ENCODE measurements at places on chromosomes 1 and 21. TPM values are rescaled to one million over a fixed set of nuclear protein-coding genes. Genes with fewer than 3 reads are reported as not detected.

DNA sequence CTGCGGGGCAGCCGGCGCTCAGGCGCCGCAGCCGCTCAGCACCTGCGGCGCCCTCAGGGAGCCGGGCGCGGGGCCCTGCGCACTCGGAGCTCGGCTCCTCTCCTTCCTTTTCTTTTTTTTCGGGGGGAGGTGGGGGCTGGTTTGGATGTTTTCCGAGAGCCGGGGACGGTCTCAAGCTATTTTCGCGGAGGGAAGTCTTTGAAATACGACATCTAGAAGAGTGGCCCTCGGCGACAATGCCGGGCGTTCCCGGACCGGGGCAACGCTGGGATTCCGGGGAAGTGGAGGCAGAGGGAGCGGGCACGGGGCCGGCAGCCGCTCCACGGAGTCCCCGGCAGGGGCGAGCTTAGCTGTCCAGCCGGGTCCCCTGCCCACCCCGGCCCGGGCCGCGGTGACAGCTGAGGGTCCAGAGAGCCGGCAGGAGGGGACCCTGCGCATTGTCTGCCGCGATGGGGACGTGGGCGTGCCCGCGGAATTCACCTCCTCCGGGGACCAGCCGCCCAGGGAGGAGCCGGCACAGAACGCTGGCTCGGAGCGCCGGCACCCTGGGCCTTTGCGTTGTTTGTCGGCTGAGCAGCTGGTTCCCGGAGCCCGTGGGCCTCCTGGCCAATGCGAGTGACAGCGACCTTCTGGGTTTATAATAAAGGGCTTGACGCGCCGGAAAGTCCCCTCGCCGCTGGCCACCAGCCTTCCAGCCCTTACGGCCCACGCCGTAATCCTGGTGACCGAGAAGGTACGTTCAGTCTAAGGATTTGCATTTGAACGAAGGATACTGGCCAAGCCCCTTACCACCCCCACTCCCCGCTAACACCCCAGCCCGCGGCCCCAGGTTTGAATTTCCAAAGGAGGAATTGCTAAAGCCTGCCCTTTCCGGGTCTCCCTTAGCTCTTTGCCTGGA is 582 bp downstream of the SLC37A1 start:
- peak; percentile 81 for DNase-seq

DNA sequence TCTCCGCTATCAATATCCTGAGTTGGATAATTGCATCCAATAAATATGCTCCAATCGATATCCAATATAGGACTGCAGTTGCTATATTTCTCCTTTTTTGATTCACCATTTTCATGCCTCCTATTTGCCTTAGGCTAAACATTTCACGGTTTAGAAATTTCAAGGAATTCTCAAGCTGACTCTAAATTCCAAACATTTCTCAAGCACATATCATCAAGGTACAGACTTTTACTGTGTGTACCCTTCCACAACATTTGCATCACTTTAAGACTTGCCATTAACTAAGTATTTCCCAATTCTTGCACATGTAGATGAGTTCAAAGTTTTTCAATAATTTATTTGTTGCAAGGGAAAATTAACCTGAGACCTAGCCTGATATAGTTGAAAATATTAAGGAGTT is 795.2 kb upstream of the TMPRSS15 start:
- no peak for DNase-seq

- DNase-seq: no peak
Observed at GRCh38 chr1:21156019-21156418, 20.7 kb downstream of the EIF4G3 start.

CELA3B gene
- total RNA-seq: not detected

GRCh38 chr1:64019818-64020217 is 183.6 kb upstream of the UBE2U start:
- DNase-seq: no peak

DNA sequence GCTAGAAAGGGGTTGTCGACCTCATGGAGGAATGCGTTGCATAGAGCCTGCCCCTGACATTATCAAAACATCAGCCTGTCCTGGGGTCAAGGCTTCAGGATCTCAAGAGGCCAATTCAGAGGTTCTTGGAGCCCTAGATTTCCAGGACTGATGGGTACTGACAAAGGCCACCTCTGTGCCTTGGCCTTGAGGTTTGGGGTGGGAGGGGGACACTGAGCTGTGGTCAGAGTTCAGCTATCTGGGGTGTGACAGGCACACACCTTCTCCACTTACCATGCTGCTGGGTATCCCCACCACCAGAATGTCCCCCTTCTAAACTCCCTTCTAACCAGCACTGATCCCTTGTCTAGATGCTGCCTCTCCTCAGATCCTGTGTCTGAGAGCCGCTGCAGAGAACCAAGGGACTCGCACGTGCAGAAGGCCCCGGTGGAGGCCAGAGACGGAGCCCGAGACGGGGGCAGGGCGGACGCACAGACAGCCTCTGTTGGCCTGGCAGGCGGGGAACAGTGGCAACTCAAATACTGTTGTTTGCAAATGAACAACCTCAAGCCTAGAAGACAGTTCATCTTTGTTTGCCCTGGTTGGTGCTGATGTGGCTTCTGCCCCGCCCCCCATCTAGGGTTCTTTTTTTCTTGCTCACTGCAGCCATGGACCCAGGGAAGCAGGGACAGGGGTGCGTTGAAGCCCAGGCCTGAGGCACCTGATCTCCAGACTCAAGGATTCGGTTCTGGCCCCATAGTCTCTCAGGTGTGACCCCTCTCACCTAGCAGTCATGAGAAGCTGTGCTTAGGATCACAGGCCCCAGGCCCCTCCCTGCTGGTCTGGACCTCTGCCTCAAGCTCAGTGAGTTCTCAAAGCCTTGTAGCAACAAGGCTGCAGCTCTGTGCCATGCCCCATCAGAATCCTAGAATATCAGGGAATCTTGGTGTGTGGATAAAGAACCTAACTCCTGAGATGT is 28.1 kb upstream of the CSF1 start:
- DNase-seq: no peak

DMRTA2 gene
- total RNA-seq: 0.11 TPM

SAMD13 gene
- 0.61 TPM for total RNA-seq

GRCh38 chr1:109589679-109590078 is 29.7 kb downstream of the GNAT2 start:
- no peak for DNase-seq

GRCh38 chr1:70720109-70720508 is 309.0 kb downstream of the CTH start:
- no peak for DNase-seq

IGFN1 gene
- not detected for total RNA-seq

CEP170 gene
- 97.7 TPM for total RNA-seq

TP53BP2 gene
- 46.2 TPM for total RNA-seq

GRCh38 chr1:119676571-119677206 is 28.6 kb upstream of the ZNF697 start:
- no peak for DNase-seq

SELP gene
- total RNA-seq: not detected

IGSF9 gene
- total RNA-seq: 11.3 TPM

- no peak for DNase-seq
Observed at GRCh38 chr1:72023063-72023930, 259.0 kb downstream of the NEGR1 start.

GRCh38 chr1:112395256-112395820 is 676 bp upstream of the CTTNBP2NL start:
- no peak for DNase-seq

C1QB gene
- total RNA-seq: not detected

CD53 gene
- 0.15 TPM for total RNA-seq

DNA sequence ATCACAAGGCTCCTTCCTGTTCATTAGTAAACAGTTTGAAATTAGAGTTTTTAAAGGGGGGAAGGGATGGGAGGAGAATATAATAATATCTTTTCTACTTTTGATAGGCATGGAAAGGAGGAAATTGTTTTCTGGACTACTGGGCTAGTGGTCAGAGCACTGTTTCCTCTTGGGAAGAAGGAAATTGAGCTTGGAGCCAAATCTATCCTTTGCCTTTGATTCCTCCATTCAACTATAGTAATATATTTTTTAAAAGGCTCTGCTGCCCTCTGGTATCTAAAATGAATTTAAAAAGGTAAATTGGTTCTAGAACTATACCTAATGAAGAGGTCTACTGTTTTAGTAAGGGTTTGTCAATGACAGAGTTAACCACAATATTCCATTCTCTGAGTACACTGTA is 5.9 kb downstream of the IARS2 start:
- no peak for DNase-seq

CLCA2 gene
- not detected for total RNA-seq

DNA sequence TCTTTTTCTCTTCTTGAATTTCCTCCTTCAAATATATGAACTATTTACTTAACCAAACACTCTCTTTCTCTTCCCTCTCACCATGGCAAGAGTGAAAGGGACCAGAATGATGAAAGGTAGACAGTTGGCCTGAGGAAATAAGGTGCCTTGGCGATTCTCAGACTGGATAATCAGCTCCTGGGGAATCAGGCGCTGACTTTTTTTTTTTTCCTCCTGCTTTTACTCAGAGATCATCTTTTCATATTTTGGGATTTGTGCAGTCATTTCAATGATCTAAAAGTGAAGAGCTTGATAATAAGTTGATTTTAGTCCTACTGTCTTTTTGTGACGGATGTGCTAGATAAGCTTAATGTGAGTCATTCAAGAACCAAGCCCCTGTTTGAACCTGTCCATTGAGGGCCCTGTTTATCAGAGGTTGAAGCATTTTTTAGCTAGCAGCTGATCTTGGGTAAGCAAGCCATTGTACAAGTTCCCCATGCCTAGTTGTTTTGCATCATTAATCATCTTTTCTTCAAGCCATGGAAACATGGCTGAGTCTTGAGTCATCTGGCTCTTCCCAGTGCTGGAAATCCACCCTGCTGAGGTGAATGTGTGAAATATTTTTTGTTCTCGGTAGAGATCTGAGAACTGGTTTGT is 40.8 kb downstream of the ITSN1 start:
- DNase-seq: no peak

DNA sequence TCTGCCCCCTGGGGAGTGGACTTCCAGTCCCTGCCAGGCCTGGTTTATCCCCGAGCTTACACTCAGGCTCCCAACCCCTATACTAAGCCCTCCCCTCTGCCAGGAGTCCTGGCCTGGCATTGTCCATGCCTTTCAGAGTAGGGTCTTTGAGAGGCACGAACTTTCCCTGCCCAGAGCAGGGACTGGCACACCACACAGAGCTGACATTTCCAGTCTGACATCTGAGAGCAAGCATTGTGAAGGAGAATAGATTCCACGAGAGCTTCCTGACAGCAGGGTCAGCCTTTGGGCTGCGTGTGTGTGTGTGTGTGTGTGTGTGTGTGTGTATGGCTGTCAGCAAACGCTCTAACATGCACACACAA is 59.5 kb upstream of the LAPTM5 start:
- no peak for DNase-seq

DNA sequence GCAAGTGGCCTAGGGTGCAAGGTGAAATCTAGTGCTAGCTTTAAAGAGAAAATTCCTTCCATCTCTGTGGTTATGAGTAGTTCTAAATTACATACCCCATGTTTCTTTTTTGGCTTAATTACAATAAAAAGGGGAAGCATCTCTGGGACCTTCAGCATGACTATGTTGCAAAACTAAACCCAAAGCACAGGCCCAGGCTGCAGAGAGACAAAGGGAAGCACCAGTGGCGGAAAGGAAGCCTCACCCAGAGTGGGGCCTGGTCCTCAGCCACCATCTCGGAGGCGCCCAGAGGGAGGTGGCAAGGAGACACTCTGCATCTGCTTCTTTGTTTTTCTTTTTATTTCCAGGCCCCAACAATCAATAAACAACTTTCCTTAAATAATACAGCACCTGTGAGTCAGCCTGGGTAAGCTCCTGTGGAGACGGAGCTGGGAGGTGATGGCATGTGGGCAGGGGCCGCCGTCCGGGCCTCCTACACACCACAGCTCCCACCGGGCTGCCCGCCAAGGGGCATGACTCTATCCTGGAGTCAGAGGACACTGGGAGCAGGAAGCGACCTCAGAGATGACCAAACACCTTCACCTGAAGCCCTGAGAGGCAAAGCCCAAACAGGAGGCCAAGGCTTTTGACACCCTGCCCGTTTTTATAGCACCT is 21.7 kb downstream of the ITPKB start:
- DNase-seq: no peak

NBPF6 gene
- total RNA-seq: not detected

DNA sequence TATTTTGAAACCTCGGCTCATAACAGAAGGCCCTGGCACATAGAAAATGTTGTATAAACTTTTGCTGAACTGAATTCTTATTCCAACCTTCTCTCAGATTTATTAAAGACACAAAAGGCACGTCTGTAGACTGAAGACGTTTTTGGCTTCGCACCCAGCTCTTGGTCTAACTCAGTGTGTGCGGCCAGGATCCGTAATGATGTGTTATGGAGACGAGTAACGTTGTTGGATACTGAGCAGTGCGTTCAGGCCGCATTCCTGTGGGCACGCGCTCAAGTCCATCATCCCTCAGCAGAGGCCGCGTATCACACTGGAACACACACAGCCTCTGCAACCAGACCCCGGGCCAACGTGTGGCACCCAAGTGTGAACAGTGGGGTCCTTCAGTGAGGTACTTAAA is 154.8 kb upstream of the RAB4A start:
- DNase-seq: no peak

GRCh38 chr1:244952280-244952933 is 88.1 kb upstream of the HNRNPU start:
- DNase-seq: no peak

DNA sequence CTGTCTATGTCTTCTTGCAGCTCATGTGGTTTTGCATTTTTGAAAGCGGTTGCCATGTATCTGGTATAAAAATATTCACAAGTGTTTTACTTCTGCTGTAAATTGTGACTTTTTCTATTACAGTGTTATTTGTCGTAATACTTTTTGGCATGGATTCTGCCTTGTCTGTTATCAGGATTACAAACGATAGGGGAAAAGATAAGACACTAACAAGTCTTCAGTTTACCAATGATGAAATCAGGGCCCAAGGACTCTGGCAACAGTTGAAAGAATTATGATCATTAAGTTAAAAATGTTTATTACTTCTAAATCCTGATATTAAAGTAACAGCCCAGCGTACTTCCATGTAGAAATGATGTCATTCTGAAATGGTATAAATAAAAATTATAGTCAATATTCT is 298.8 kb downstream of the KIF26B start:
- no peak for DNase-seq

DNA sequence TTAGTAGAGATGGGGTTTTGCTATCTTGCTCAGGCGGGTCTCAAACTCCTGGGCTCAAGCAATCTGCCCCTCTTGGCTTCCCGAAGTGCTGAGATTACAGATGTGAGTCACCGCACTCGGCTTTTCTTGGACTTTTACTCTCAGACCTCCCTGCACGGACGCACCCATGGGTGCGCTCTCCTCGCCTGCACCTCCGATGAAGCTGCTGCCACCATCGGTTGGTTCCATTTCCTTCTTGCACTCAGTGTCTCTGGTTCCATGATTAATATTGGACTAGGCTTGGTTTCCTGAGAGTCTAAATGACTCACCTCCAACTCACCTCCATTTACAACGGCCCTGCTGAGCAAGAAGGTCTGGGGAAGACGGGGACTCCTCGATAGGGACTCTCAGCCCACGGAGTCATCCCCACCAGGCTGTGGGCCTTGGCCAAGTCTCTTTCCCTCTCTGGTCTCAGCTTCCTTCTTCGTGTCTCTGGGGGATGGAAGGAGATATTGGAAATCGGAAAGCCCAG is 6.7 kb upstream of the TNFRSF8 start:
- no peak for DNase-seq

All from H9 (cell line).